ENCODE measurements at places on chromosomes 5 and 9.

DNA sequence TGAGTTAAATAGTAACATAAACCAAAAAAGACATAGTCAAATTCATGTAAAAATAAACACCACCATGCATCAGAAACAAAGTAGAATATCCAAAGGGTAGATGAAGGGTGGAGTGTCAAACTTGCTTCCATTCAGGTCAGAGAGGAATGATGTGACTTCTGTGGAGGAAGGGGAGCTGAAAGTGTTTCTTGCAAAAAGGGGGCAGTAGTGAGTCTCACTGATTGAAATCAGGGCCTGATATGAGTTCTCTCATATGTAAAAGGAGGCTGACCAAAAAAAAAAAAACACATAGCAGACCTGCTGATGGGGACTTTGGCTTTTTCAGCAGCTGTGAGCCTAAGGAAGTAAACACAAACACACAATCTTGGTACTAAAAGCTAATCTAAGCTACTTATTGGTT lies 38.8 kb upstream of the RGMB start:
- no peak for DNase-seq

DNA sequence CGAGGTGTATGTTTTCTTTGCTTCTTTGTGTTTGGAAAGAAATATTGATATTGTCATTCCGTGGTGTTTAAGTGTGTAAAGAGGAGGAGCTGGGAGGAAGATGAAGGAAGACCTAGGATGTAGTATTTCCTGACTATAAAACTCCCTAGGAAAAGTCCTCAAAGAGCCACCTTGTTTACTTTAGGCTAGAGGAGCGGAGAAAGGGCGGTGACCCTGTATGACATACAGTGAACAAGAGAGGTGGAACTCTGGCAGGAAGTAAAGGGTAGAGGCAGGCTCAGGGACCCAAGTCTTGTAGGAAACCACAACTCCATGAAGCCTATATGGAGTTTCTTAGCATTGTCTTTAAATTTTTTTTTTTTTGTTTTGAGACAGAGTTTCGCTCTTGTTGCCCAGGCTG lies 303.9 kb downstream of the DOCK8 start:
- no peak for DNase-seq

- DNase-seq, result no peak
Observed at GRCh38 chr5:88702332-88702731, 180.7 kb downstream of the MEF2C start.

- no peak for DNase-seq
Observed at GRCh38 chr9:82781921-82782392, 281.0 kb downstream of the RASEF start.

- DNase-seq, result no peak
Observed at GRCh38 chr5:146076455-146076854, 28.9 kb downstream of the PLAC8L1 start.

- peak; percentile 71 for DNase-seq
Observed at GRCh38 chr5:142324136-142324870, 518 bp downstream of the SPRY4 start.

DNA sequence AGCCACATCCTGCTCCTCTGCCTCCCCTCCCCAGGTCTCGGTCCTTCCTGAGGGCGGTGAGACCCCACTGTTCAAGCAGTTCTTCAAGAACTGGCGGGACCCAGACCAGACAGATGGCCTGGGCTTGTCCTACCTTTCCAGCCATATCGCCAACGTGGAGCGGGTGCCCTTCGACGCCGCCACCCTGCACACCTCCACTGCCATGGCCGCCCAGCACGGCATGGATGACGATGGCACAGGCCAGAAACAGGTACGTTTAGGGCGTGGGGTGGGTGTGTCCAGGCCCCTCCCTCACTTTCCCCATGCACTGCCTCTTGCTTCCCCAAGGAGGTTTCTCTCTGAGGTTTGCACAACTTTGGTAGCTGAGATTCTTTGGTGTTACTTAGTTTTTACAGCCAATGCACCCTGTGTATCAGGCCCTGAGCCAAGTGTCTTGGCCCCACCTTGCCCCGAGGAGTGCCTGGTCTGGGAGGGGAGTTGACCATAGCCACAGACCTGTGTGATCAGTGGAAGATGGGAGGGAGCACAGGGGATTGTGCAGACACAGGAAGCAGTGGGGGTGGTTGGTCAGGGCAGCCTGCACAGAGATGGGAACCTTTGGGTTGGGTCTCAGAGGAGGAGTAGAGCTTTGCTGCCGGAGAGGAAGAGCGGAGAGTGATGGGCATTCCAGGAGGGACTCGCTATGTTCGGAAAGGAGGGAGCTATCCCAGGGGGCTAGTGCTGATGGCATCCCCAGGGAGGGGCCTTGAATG lies 50.8 kb downstream of the GSN start:
- DNase-seq, result no peak

DNA sequence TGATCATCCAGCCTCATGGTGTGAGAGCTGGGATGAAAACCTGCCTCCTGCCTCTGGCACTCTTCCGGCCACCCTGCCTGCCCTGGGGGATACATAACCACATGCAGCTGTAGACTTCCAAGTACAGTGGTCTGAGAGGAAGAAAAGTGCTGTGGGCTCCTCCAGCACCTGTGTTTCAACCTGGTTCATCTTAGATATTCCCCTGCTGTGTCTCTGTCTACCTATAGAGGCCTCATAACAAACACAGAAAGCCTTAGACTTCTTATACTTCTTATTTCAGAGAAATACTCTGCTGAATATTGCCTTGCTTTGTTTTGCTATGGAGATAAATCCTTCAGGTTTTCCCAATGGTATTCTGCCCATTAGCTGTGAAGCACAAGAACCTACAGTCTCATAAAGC lies 19.6 kb upstream of the TNFAIP8 start:
- DNase-seq, result no peak

DNA sequence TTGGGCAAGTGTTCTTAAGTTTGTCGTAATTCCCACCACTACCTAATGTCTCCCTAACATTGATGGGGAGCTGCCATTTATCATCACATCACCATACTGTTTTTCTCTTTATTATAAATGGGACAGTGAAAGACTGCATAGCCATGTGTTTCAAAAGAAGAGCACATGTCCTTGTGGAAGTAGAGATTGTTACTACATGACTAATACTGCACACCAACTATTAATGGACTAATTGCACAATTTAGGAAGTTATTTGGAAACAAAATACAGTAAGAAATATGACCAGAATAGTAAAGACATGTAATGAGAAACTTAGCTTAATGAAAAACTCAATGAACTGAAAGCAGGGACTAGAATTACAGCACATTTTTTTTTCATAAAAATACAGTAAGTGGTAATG lies 12.0 kb upstream of the ELOVL7 start:
- DNase-seq, result peak; percentile 72

DNA sequence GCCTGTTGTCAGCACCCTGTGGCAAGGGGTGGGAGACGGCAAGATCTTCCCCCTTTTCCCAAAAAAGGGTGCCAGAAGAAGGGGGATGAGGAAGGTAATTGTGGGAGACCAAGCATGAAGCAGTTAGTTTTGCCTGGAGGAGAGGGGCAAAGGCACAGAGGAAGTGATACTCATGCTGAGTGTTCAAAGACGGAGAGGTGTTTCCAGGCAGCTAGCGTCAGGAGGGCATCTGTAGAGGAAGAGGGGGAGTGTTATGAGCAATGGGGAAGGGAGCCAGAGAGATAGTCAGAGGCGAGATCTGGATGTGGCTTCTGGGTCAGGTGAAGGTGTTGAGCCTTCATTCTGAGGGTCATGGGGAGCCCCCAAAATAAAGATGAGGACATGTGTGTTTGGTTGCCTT lies 26.9 kb upstream of the ADAM19 start:
- no peak for DNase-seq

DNA sequence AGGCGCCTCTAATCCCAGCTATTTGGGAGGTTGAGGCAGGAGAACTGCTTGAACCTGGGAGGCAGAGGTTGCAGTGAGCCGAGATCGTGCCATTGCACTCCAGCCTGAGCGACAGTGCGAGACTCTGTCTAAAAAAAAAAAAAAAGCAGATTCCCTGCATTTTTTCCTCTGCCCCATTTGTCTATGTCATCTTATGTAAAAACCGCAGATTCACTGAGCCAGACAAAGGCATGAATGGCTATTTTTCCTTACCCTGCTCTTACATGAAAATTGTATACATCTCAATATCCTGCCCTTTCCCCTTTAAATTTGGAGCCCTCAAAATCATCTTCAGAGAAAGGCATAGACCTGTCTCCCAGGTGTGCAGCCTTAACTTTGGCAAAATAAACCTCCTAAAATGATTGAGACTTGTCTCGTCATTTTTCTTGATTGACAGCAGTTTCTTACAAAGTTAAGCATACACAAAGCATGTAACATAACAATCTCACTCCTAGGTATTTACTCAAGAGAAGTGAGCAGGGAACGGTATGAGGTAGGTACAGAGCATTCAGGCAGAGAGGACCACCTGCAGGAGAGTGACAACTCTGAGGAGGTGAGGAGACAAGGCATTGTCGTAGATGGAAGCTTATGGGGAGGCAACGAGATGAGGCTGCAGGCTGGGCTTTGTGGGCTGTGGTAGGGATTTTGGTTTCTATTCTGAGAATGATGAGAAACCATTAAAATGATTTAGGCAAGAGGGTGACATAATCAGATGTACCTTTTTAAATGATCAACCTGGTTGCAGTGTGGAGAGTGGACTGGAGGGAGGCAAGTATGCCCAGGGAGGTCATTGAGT lies 65.7 kb upstream of the IL6ST start:
- no peak for DNase-seq

- DNase-seq, result no peak
Observed at GRCh38 chr5:109743041-109743531, 53.4 kb downstream of the MAN2A1 start.

DNA sequence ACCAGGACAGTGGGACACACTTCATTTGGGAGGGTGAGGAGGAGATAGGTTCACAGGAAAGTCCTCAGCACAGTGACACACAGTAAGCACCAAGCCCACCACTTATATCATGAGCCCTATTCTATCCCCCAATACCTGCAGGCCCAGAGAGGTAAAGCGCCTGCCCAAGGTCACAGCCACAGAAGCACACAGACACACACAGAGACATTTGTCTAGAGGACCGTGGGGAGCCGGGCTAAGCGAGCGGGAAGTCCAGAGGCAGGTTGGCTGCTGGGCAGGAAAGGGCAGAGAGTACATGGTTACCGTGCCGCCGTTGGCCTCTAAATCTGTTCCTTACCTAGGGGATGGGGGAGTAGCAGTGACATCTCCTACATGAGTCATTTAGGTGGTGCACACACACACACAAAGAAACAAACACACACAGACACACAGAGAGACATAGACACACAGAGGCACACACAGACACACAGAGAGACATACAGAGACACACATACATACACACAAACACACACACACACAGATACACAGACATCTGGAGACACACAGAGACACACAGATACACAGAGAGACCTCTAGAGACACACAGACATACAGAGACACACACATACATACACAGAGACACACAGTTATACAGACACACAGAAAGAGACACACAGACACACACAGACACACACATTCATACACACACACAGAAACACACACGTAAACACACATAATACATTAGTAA lies 15.9 kb upstream of the DUSP1 start:
- no peak for DNase-seq

GRCh38 chr9:3740690-3741419 lies 215.1 kb upstream of the RFX3 start:
- DNase-seq, result no peak

DNA sequence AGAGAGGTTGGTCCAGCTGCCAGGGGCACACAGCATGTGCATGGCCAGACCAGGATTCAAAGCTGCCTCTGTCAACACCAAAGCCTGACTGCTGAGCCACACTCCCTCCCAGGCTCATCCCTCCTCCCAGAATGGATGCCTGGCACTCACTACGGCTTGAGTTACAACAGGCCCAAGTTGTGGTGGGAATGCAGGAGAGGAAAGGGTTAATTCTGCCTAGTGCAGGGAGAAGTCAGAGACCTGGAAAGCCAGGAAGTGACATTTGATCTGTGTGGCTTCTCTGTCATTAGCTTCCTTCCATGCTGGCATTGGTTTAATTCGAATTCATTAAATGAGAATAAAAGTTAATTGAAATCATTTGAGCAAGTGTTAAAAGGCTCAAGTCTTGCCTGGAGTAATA lies 150.0 kb downstream of the NSG2 start:
- DNase-seq, result no peak

DNA sequence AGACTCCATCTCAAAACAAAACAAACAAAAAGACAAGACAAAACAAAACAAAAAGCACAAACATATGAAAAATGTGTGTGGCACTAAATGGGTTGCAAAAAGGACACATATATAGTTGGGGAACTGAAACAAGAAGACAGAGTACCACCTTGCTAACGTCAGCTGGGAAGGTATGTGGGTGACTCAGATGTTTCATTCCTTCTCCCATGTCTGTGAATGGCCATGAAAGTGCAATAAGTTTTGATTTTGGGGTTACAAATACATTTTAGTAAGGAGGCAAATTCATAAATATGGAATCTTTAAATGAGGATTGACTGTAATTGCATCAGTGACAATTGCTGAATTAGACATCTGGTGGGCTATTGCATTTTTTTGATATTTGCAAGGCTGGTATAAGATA lies 81.6 kb upstream of the KLF4 start:
- no peak for DNase-seq

DNA sequence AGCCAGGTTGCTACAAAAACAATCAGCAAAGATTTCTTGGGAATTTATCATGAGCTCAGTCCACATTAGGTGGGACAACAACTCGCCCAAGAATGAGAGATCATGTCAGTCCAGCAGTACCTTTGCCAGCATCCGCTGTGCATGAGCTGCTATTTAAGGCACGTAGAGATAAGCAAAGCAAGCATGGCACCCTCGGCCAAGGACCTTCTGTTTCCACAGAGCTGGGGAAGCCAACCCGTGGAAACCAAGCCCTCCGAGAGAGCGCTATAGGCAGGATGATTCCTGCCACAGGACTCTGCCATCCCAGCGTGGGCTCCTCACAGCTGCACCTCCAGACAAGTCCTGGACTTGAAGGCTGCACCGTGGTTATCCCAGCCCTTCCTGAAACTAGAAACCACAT lies 189.5 kb upstream of the PPP1R26 start:
- DNase-seq, result no peak

DNA sequence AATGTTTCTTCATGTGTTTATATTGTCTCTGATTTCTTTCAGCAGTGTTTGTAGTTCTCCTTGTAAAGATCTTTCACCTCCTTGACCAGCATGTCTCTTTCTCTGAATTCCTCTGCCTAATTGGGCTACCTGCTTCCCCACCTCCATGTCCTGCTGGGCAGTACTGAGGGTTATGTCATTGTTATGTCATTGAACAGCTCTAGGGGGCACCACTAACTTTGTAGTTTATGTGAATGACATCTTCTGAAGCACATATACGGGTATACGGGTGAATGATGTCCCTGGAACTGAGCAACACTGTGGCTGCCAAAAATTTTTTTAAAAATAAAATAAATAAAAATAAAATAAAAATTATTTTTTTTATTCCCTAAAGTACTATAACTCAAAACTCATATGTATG lies 16.9 kb upstream of the SNCAIP start:
- DNase-seq, result no peak

DNA sequence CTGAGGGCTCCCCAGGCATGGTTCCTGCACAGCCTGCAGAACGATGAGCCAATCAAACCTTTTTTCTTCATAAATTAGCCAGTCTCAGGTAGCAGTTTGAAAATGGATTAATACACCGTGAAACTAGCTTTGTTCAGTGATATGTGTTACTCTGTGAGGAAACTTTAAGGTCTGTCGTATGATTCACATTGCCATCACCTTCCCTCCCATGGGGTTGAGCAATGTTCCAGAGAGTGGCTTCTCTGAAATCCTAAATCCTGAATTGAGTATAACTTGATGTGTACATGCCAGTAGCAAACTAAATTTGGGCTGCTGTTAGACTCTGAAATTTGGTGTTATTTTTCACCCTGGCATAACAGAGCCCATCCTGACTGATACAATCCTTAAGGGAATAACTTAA lies 866.4 kb upstream of the C9orf72 start:
- no peak for DNase-seq

- DNase-seq, result no peak
Observed at GRCh38 chr5:6508931-6509330, 60.3 kb downstream of the UBE2QL1 start.
